Cardiac fibroblast (primary cell): ENCODE measurements at places on chromosomes 6 and 20.

DNA sequence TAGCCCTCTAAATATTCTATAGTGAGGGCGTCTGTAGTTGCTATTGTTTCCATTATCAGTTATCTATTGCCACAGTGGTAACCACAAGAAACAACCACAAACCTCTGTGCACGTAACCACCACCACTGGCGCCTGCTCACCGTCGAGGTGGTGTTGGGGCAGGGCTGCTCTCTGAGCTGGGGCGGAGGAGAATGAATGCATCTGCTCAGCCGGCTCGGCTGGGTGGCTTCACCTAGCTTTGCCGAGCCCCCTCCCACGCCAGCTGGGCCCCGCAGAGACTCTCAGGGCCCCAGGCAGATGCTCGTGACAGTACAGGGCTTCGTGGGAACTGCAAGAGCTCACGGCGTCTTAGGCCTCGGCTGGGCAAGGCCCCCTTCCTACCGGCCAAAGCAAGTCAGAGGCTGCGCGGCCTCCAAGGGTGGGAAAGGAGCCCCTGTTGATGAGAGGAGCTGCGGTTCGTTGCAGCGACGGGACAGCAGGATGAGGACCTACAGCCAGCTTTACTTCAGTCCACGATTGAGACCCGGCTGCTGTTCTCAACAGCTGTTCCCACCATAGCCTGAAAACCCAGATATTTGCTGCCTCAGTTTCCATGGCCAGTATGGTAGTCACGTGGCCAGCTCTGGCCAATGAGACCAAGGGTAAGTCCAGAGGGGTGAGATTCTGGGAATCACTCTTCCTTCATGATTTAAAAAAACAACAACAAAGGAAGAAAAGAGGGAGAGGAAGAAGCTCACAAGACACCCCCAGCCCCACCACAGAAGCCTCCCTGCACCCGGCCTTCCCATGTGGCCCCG is 120.2 kb upstream of the AFDN start:
- DNase-seq, result no peak

- DNase-seq, result peak; percentile 12
Observed at GRCh38 chr6:40719671-40720374, 132.7 kb upstream of the LRFN2 start.

DNA sequence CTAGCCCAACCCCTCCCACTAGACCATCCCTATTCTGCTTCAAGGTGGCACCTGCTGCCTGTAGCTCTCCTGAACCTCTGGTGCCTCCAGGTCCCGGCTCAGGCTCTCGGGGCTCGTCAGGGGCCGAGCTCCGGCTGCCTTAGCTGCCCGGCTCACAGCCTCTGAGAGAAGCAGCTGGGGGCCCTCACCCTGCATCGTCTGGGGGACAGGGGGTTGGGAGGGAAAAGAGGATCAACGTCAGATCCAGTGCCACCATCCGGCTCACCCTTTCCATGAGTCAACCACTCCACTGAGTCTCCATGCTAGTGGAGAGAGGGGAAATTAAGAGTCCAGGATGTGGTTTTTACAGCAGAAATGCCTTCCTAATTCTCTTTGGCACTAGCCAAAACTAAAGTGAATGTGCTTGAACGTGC is 13.0 kb downstream of the BAG6 start:
- no peak for DNase-seq

DNA sequence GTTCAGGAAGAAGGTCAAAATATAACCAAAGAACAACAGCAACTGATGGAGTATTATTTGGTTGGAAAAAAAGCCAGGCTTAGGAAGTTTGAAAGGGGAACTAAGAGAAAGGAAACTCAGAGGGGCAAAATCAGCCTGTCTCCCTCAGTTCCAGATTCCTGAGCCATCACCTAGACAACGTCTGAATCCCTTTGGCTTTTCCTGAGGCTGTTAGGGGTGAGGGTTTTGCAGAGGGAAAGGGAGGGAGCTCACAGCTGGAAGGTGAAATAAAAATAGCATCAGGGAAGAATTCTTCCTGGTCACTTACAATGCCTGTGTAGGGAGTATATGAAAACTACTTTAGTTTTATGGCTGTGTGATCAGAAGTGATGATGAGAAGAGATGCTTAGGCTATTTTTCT is 100.5 kb downstream of the SOBP start:
- no peak for DNase-seq

DNA sequence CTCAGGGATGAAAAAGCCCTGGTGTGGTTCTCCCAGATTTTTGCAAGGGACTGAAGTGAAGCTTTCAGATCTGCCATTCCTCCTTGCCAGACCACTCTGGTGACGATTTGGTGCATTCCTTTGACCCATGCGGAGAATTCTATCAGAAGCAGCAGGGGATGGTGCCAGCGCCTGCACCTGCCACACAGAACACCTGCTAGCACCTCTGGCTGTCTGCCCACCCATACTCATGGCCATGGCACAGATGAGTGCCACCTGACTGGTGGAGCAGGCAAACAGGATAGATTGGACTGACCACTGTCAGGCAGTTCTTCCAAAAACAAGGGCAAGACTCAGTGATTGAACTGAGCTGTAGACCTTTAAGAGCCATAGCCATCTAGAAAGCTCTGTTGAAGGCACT is 107.1 kb downstream of the CDYL start:
- no peak for DNase-seq

DNA sequence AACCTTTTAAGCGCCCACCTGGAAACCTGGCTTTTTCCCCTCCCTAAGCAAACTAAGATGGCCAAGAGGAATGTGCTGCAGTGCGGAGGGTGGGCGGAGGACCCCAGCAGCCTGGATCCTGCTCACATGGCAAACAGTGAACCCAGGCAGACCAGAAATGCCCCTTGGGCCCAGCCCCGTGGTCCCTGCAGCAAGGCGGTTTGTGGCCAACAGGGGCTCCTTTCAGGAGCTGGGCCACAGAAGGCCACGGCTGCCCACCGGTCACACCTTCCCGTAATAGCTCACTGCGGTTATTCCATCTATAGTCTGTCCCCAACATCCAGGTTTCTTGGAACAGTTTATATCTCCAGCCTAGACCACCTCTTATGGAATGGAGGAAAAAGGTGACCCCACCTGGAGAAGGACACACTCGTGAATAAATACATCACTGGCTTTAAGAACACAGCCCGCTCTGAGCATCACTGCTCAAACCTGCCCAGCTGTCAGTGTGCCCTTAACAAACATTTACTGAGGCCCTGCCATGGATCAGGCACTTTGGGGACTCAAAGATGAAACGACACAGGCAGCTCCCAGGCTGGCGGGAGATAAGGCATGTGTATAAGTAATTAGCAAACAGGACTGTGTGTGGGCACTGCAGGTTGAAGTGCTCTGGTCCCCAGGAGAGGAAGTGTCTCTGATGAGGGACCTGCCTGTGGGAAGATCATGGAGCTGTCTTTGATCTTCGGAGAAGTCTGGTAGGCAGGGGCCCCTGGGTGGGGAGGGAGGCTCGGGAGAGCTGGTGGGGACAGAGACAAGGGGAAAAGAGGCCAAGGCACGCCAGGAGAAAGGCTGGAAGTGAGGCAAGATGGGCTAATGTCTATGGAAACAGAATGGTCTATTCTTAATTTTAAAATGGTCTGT is 3.2 kb upstream of the TUBB1 start:
- DNase-seq, result no peak
